Kidney epithelial cell (primary cell): ENCODE measurements at places on chromosomes 1 and 21. TPM values are rescaled to one million over a fixed set of nuclear protein-coding genes. Genes with fewer than 3 reads are reported as not detected.

GUCA2B gene
- total RNA-seq: not detected in 2 replicates

DNA sequence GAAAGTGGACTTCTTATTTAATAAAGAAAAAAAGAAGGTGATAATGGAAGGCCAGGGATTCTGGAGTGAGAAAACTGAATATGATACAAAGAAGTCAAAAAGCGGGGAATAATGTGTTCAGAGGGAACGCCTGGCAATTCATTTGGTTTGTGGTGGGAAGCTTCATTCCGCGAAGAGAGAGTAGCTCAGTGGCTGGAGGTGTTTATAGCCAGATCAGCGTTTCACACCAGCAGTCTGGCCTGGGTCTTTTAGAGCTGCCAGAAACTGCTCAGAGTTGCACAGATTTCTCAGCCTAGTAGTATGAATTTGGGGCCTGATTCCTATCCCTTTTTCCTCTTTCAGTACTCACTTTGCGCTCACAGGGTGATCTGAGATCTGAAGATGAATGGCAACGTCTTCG lies 67.8 kb upstream of the IPO9 start:
- no peak for DNase-seq

DNA sequence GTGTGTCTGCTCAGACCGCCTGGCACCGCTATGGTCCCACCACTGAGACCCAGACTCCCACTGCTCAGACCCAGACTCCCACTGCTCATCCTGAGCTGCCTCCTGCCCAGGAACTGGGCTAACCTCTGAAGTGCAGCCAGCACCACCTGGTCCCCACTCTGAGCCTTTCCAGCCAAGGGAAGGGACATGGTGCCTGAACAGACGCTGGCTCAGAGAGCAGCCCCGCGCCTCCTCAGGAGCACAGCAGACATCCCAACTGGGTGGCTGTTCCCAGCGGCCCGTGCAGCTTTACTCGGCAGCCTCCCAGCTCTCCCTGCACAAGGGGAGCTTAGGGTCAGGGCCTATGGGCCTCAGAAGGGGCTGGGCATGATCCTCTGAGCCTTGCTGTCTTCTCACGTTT lies 27.8 kb upstream of the CNTN2 start:
- DNase-seq: no peak

GRCh38 chr1:102919659-102920058 lies 188.7 kb downstream of the COL11A1 start:
- no peak for DNase-seq
